Stimulated activated CD4-positive, alpha-beta T cell treated with anti-CD3 and anti-CD28 coated beads, Interleukin-4, amount 100 ng/mL, for 4 hours (primary cell): ENCODE measurements at places on chromosomes 16 and 17.

DNA sequence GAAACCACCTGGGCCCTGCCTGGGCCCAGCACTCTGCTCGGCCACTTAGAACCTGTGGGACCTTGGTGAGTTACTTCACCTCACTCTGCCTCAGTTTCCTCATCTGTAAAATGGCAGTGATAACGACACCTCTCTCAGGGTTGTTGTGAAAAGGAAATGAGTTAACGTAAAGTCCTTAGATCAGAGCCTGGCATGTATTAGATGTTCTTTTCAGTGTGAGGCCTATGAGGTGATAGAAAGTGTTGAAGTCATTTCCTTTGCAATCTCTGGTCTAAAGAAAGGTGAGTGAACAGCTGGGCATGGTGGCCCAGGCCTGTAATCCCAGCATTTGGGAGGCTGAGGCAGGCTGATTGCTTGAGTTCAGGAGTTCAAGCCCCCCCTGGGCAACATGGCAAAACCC is 51.7 kb upstream of the LGALS9 start:
- no peak for DNase-seq

GRCh38 chr16:58128181-58128631 is 975 bp downstream of the CFAP20 start:
- no peak for DNase-seq

GRCh38 chr17:68288375-68288774 is 2.6 kb downstream of the SLC16A6 start:
- no peak for DNase-seq

GRCh38 chr16:1333149-1333812 is at the start of gene BAIAP3:
Gene BAIAP3, plus strand, starts transcription at chr16:1333645. Its CDS starts 4,905 bp downstream, at chr16:1338550.
- DNase-seq, result no peak

DNA sequence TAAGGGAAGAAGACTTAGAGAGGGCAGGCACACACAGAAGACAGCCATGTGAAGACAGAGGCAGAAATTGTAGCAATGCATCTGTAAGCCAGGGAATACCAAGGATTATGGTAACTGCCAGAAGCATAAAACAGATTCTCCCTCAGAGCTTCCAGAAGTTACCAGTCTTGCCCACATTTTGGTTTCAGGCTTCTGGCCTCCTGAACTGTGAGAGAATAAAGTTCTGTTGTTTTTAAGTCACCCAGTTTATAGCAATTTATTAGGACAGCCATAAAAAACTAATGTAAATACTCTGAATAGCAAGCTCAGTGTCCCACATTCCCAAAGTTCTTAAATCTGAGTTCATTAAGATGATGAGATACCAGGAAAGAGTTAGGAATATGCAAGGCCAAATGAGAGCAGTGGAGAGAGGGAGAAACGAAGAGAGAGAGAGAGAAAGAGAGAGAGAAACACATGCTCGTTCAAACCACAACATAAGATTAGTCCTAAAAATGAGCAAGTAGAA is 123.4 kb downstream of the HS3ST3A1 start:
- no peak for DNase-seq

GRCh38 chr17:66364508-66364907 is 62.1 kb downstream of the PRKCA start:
- no peak for DNase-seq

DNA sequence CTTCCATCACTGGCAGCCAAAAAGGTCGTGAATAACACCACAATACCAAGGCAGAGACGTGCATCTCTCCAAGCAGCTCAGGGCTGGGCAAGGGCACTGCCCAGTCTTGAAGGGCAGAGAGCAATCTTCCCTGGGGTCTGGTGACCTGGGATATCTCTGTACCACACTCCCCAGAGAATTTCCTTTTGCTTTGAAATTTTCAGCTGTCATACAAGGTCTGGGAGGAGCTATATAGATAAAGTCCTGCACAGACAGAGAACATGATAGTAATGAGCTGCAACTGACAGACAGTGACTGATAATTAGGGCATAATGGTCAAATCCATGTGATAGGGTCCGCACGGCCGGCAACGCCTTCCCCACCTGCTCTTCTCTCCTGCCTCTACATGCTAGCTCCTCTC is 68.2 kb downstream of the DYNLRB2 start:
- no peak for DNase-seq

DNA sequence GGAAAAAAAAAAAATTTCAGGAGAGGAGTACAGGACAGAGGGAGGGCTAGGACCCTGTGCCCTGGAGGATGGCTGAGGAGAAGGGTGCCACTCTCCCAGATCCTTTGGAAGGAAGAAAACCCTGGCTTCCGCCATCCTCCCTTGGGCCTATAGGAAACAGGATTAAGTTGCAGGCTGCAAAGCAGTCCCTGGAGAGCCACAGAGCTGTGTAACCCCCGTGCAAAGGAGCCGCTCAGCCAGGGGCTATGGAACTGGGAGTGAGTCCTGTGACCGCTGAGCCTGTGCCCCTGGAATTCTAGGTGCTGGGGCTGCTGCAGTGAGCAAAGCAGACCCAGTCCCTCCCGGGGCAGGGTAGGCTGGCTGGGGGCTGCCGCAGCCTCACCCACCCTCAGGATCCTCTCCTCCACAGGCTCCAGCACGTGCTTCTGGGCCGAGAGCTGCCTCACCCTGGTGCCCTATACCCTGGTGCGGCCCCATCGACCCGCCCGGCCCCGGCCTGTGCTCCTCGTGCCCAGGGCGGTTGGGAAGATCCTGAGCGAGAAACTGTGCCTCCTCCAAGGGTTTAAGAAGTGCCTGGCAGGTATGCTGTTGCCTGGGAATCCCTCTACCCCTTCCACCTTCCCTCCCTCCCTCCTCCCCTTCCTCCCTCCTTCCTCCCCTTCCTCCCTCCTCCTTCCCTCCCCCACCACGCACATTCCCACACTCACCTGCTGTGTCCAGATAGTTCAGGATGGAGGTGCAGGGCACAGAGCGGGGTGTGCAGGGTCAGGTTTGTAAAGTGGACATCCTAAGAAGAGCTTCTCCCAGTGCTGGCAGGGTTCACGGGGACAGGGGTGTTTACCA is 15.3 kb downstream of the SGSH start:
- DNase-seq, result no peak

DNA sequence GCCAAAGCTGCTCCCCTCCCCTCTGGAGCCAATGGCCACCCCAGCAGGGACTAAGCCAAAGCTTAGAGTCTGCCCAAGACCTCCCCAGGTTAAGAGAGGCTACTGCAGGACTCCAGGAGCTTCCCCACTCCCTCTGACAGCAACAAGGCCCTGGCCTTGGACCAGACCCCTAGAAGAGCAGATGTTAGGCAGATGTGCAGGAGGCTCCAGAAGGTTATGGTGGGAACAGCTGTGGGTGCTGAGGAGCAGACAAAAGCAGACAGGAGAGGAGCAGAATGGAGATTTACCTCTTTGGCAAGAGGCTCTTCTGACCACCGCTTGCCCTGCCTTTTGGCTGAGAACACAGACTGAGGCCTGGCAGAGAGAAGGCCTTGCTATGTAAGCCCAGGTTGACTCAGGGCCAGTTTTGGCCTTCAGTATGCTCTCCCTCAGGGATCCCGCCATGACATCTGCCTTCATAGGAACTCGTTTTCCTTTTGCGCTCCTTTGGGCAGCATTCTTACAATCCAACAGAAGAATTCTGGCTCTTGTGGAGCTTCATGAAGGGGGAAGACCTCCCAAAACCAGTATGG is 113.0 kb downstream of the RBFOX3 start:
- DNase-seq, result no peak

DNA sequence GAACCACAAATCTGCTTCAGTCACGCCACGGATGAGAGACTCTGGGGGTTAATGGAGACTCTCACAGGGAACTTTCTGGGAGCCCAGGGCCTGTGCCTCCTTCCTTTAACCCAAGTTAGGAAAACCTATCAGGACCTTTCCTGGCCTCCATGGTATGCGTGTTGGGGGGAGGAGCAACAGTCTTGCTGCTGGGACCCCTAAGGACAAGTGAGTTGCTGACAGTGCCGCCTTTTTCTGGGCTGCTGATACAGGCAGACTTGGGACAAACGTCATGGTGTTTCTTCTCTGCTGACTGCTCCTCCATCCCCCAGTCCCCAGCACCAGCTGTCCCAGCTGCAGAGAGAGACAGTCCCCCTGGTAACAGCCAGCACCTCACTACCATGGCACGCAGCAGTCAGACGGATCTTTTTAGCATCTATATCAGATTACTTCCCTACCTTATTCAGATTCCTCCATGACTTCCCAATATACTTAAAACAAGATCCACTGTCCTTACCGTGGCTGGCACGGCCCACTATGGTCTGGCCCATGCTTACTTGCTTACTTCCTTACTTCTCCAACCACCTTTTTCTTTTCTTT is 6.5 kb downstream of the DPEP2NB start:
- no peak for DNase-seq

GRCh38 chr16:10839279-10839666 is 20.7 kb upstream of the TVP23A start:
- no peak for DNase-seq

DNA sequence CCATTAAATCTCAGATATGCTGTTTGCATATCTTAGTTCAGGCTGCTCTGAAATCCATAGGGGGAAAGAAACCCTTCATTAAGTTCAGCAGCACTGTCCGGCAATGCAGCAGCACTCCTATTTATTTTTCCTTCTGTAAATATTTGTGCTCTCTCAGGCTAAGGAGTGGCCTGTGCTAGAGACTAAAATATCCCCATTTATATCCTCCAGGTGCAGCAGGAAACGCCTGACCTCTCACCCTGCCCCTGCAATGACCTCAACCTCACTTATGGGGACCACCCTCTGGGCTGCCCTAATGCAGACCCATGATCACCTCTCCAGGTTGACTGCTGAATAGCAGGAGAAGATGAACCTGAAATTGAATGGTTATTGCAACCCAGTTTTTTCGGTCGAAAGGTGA is 165.0 kb upstream of the ELAC2 start:
- DNase-seq, result no peak

DNA sequence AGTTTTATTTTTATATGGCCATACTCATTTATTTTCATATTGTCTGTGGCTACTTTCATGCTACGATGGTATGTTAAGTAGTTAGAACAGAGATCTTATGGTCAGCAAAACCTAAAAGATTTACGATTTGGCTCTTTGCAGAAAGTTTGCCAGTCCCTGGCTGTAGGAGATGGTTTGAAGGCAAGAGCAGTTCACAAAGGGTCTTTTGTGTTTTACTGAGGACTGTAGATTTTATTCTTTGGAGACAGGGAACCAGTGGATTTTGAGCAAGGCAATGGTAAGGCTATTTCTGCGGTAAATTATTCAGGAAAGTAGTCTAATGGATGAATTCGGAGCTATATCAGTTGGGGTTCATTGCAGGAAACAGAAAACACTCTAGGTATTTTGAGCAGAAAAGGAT is 90.7 kb downstream of the WWP2 start:
- no peak for DNase-seq

- no peak for DNase-seq
Observed at GRCh38 chr17:19686400-19687090, 29.8 kb downstream of the SLC47A2 start.

GRCh38 chr17:44331249-44331760 is 6.7 kb upstream of the SLC25A39 start:
- DNase-seq, result peak; percentile 57

GRCh38 chr17:43142153-43142552 is 17.0 kb upstream of the BRCA1 start:
- no peak for DNase-seq

DNA sequence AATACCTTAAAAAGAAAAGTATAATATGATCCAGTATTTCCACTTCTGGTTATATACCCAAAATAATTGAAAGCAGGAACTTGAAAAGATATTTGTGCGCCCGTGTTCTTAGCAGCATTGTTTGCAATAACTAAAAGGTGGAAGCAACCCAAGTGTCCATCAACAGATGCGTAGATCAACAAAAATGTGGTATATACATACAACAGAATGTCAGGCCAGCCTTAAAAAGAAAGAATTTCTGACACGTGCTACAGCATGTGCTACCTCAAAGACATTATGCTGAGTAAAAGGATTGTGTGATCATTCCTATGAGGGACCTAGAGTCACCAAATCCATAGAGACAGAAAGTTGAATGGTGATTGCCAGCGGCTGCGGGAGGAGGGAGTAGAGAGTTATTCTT is 133.1 kb downstream of the SPECC1 start:
- DNase-seq, result no peak

- no peak for DNase-seq
Observed at GRCh38 chr16:84788920-84789391, 30.8 kb upstream of the CRISPLD2 start.

- no peak for DNase-seq
Observed at GRCh38 chr17:80439499-80439898, 24.5 kb downstream of the ENDOV start.

DNA sequence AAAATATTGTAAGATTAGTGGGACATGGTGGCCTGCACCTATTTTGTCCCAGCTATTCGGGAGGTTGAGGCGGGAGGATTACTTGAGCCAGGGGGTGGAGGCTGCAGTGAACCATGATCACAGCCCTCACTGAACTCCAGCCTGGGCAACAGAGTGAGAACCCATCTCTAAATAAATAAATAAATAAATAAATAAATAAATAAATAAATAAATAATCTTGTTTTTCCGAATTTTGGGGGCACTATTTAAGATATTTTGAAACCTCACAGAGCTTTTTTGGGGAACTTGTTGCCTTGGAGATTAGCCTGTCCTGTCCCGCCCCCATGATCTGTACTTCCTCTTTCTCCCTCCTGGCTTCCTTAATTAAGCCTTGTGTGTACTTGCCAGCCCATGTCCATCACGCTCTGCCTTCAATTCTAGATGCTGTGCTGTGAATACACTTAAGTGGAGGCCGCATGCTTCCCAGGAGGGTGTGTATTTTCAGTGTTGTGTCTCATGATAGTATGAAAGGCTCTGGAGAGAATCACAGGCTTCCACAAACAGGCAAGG is 4.4 kb downstream of the LGALS9 start:
- DNase-seq, result no peak

DNA sequence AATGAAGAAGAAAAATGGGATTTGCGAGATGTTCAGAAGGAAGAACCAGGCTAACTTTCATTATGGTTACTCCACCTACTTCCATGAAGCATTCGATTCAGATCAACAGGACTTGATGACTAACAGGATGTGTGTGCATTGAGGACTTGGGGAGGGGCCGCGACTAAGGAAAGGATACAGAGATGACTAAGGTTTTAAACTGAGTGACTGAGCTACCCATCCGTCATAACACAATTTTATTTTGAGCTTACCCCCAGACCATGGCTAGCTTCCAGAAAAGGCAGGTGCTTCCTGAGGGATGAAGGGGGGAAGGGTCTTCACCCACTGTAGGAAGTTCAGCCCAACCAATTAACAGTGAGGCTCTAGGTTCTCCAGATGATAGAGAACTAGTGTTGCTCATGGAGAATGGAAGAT is 2.5 kb upstream of the CDYL2 start:
- DNase-seq, result peak; percentile 38

DNA sequence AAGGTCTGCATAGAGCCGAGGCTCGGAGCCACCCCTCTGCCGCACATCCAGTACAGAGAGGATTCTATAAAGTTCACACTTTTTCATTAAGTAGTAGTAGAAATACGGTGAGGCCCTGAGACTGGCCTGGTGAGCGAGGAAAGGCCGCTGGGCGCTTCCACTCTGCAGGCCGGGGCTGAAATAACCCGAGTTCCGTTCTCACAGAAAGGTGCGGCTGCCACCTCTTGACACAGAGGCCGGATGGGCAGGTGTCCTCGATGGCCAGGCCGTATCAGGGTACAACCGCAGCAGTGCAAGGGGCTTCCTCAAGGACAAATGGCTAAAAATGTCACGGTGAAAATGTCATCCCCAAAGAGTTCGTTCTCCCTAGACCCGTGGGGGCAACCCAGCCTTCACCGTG is 770 bp upstream of the PCYT2 start:
- DNase-seq, result no peak

- DNase-seq, result peak; percentile 31
Observed at GRCh38 chr16:11175787-11176341, 80.1 kb downstream of the SOCS1 start.
